ENCODE measurements at places on chromosomes 1 and 21.

DNA sequence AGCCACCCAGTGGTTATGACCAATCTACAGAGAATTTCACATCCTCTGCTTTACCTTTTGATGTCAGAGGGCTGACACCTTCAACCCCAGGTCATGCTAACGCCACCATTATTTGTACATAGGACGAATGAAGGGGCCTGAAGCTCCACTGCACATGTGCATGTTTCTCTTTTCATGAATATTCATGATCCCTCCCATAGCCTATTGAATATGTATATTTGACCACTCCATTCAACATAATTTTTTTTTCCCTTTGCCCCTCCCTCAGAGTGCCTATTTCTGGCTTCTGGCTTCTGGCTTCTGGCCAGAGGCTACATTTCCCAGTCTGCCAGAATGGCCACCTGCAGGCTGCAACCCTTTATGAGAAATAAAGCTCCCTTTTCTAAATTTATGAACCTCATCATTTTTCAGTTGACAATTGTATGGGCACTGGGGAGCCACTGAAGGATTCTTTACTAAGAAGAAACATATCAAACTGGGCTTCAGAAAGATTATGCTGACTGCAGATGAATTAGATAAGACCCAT, 406.7 kb downstream of the SIPA1L2 start:
- DNase-seq = no peak

GRCh38 chr1:58774027-58774426, 9.8 kb downstream of the JUN start:
- no peak for DNase-seq

GRCh38 chr1:234212764-234213657, 160.2 kb upstream of the COA6 start:
- no peak for DNase-seq

- DNase-seq = no peak
Observed at GRCh38 chr21:37342046-37342632, 24.4 kb upstream of the DYRK1A start.

DNA sequence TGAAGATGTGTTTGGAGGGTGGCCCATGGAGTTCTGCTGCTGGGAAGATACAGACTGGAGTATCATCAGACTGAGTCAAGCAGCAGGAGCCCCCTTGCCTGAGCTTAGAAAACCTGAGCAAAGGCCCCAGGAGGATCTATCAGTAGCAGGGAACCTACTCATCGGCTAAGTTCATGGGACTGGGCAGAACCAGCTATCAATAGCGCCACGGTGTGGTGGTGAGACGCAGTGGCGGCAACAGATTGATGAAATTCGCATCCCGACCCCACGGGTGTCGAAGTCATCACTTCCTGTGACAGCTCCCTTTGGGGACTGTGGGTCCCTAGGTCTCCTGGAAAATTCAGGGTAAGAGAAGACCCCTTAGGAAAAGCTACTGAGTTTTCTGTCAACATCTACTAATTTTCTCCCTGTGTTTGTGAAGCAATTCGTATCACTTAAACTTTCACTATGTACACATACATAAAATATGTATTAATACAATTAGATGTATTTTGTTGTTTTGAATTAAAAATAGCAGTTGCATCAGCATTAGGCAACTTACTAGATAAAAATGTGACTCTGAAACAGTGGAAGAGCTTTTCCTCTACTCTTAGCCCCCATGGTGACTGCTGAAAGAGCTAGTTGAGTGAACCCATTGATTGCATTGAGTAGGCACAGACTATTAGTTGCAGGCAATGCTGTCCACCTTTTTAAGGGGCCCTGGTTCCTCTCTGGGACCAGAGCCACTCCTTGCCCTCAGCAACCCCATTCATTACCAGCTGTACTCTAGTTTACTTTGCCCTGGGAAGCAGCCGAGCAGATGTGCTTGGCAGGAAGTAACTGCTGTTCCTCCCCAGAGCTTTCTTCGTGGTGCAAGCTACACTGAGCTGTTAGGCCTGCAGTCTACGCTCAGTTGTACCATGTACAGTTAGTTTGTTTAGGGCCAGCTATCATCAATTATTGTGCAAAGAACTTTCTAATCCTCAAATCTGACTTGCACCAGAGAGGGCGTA, 7.3 kb upstream of the CACNA1S start:
- DNase-seq = peak; percentile 73

DNA sequence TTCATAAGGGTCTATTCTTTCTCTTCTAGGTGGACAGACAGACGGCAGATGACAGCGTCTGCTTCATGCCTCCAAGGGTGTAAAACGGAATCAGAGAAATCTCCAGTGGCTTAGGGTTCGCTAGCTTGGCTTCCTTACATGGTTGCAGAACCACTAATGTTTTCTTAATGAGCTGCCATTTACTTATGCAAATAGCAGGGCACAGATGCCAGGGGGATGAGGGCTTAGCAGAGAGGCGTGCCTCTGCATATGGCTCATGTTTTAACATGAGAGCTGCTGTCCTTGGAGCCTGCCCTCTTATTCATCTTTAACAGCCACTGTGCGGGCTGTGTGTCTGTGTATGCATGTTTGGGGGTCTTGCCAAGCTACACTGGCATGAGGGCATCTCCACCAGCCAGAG, 119.6 kb downstream of the IER5 start:
- no peak for DNase-seq

DNA sequence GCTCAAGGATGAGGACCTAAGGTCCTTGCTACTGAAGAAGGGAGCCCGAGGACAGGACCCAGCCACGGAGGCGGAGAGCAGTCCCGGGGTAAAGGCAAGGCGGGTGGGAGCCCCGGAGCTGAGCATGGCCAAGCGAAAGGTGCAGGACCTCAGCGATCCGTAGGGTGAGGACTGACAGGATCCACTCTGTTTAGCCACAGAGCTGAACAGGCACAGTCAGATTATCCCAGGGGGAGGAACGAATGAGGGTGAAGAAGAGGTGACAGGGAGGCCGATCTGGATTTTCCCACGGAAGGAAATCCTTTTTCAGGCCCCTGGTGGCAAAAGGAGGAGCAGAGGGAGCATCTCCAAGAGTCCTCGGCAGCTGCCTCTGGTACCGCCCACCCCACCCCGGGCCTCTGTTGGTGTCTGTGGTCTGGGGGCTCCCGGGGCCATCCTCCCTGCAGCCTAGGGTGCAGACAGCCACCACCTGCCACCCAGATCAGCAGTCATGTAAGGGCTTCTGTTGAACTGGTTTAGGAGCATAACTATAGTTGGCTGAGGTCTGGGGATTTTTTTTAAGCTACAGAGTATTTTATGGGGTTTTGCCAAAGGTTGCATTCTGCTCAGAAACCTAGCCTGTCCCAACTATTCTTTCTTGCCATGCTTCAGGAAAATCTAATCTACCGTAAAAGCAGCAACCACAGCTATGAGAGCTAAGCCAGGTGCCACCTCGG, 32.3 kb upstream of the LBR start:
- DNase-seq = no peak

- DNase-seq = no peak
Observed at GRCh38 chr1:119549719-119550132, 42.7 kb downstream of the HSD3B1 start.

Data from psoas muscle (tissue), 8 donors.